ENCODE measurements at places on chromosomes 3 and 15. TPM values are rescaled to one million over a fixed set of nuclear protein-coding genes. Genes with fewer than 3 reads are reported as not detected.

DNA sequence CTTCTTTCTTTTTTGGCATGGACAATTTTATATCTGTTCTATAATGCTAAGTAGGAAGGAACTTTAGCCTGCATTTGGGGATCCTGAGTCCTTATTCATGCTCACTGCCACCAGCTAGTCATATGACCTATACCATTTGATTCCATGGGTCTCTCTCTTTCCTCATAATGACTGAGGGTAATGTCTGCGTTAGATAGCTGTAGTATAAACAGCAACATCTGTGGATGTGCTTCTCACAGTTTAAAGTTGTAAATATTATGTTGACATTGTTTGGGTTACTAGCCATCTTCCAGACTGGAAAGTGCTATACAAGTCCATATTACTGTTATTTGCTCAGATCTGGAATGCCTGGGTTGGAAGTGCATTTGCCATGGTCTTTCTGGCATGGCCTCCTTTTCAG lies 274.9 kb upstream of the SEMA6D start:
- DNase-seq: no peak

DNA sequence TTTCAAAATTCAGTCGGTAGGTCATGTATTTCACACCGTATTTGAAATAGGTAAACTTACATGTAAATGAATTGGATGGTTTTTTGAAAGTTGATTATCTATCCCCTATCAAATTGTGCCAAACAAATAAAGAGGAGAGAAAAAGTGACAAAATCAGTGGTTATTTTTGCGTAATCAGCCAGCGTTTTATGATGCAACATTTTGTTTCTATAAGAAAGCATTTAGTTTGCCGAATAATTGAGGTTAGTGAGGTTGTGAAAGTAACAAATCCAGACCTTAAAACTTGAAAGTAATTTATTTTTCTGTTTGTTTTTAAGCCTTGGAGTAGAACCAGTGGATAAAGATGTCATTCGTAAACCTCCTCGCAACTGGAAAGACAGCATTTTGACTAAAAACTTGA lies 29.3 kb downstream of the ASTE1 start:
- no peak for DNase-seq

DNA sequence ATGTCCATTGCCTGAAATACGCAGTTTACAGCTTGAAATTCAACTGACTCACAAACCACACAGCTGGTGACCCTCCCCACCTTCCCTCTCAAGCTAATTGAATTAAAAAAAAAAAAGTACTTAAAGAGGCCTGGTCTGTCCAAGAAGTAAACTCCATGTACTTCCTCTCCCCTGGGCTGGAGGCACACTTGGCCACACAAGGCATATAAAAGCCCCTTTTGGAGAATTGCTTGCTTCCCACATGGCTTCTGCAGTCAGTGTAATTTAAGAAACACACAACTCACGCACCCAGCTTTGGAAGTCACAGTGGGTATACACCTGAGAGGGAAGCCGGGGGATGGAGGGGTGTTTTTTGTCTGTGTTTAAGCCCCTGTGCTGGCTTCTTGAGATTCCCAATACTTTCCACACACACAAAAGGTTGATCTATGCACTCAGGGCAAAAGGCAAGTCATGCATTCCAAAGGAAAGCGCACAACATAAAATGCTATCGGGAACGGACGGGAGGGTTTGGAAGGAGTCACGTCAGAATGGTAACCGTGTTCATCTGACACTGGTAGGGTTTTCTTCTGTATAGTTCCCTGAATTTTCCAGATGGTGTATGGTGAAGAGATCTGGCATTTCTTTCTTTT lies 106.6 kb upstream of the ALDH1A3 start:
- no peak for DNase-seq

DNA sequence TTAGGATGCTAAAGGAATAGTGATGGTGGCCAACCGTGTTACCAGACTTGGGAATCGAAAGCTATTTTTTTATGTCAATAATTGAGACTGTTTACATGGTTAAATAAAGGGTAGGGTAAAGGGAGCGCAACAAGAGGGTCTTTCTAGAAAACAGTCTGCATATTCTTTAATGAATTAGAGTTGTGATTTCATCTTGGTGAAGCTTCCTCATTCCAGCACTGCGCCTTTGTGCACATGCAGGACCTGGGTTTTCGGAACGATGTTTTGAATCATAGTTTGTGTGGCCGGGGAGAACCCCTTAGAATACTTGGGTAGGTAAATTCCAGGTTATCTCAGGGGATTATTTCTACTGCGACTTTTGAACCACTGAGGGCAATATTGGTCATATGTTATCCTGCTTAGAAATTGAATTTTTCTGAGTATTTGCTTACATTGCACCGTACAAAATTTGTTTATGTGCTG lies 1.3 kb downstream of the PIK3CA start:
- peak; percentile 20 for DNase-seq

ARID3B gene
- polyA plus RNA-seq: 4.1 TPM

Measured in brain (organoid and tissue), 16 donors.